Hippocampal formation (tissue), 2 donors: ENCODE measurements at places on chromosomes 1 and 21.
A peak's percentile ranks its signal among the peaks of the same experiment; 100 is the strongest.

DNA sequence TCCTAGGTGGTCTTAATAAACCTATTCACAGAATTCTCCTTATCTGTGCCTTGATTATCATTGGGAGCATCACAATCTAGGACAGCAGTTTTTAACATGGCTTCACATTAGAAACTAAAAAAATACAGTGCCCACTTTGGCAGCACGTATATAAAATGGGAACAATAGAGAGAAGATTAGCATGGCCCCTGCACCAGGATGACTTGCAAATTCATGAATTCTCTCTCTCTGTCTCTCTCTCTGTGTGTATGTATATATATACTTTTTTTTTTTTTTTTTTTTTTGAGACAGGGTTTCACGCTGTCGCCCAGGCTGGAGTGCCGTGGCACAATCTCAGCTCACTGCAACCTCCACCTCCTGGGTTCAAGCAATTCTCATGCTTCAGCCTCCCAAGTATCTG lies 6.2 kb upstream of the PPP1R8 start:
- no peak for DNase-seq

- no peak for DNase-seq
These were observed 30.8 kb upstream of the COL18A1 start for GRCh38 chr21:45373991-45374816.

DNA sequence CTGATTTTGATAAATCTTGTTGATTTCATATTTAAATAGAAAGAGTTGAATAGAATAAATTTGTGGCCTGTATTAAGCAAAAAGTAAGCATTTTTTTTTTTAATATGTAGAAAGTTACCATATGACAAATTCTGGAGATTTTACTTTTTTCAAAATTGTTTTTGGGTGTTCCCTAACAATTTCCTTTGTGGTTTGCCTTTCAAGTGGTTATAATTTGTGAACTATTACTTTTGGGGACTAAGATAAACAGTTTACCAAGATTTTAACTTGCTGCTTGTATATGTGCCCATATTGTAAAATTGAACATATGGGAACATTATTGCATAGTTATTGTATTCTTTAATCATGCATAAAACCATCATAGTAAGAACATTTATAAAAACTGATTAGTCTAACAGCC lies 34.6 kb downstream of the SLC30A7 start:
- DNase-seq, result no peak

DNA sequence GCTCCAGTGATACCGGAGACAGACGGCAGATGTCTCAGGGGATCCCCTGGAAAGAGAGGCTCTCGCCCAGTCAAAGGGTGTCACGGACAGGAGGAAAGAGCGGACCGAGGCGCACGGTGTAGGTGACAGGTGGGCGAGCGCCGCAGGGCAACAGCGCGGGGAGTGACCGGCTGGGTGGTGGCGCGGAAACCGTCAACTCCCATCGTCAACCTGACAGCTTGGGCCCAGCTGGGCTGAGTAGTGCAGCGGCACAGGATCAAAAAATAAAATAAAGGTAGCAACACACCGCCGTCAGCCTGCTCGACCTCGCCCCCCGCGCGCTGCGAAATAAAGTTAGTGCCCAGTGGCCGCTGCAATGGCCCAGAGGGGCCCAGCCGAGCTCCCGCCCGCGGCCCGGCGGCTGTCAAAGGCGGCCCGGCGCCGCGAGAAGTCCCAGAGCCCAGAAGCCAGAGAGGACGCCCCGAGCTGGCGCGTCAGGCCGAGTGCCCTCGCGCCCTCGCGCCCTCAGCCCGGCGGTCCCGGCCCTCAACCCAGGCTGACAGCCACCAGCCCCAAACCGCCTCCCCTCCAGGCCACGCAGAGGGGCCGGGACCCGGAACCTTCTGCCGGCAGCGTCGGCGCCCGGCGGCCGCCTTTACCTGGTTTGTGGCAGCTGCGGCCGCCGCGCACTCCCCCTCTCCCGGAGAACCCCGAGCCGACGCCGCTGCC lies at the start of gene LYST:
Gene LYST, minus strand, starts transcription at position 702 of the 708 bp plus-strand sequence. CDS start 36,489 bp downstream, outside the sequence.
- peak; percentile 34 for DNase-seq

DNA sequence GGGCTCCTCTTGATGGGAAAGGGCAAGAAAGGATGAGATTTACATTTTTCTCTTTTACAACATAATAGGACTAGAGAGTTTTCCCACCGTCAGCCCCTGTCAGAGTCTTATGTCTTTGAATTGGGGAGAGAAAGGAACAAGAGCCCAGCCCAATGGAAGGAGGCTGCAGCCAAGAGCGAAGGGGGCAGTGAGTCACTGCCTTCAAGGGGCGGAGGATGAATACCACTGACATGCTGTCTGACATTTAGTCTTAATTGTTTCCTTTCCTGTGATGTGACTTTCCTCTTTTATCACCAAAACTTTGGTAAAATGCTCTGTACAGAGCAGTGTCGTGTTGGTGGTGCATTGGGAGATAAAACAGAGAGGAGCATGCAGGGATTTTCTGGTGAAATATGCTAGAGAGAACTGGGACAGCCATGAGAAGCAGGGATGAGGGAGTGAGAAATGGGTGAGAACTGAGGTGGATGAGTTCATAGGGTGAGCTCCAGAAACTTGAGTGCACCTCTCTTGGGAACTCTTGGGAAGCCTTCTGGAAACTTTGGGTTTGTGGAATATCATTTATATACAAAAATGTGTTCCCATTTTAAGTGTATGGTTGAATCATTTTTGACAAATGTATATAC lies 179.9 kb upstream of the FGGY start:
- DNase-seq, result no peak

DNA sequence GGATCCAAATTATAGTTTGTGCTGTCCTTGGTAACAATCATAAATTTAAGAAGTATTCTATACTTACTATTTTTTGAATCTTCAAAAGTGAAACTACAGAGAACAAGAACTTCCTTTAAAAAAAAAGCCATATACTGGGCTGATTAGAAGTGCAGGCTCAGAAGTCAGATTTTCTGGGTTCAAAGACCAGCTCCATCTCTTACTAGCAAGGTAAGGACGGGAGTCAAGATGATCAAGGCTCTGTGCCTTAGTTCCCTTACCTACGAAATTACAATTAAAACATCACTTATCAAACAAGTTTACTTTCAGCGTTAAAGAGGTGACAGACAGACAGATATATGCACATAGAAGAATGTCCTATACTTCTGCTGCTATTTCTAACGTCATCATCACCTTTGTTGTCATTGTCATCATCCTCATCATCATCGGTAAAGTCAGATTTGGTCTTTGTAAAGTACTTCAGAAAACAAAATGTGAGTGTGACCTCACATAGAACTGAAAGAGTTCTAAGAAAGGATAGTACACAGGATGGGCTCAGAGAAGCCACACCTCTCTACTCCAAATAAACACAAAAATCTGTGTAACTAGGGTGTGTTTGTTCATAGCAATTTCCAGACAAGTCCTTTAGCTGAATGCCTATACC lies 178.7 kb downstream of the VAV3 start:
- DNase-seq, result no peak

- no peak for DNase-seq
These were observed 94.4 kb downstream of the SLC45A1 start for GRCh38 chr1:8412183-8412831.

- no peak for DNase-seq
These were observed 18.8 kb downstream of the SLX9 start for GRCh38 chr21:44958471-44959191.

GRCh38 chr1:44559330-44559729 lies 115.0 kb downstream of the TMEM53 start:
- DNase-seq, result no peak

GRCh38 chr1:93525431-93525830 lies 77.5 kb downstream of the FNBP1L start:
- DNase-seq, result no peak

DNA sequence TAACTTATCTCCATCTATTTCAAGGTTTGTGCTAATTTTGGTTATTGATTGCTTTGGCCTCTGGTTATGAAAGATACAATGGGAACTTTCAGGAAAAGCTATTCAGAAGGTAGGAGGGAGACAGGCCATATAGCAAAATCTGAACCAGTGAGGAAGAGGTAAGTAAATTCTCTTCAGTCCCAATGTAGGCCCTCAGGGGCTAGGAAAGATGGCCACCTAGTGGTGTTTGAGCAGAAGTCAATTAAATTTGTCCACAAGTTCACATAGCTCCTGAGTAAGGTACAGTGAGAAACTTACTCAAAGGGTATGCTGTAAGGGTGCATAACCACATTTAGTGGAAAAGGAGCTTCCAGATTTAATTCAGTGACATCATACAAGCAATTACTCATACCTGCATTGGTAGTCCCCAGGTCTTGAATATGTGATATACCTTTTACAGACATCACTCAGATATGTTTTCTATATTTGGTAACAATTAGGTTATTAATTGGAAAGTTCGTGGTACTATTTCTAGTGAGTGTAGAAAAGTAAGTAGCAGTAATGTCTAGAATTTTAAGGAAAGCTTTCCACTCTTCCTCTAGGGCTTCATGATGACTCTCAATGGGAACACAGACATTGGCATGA lies 21.4 kb upstream of the FMO1 start:
- DNase-seq, result peak; percentile 21

DNA sequence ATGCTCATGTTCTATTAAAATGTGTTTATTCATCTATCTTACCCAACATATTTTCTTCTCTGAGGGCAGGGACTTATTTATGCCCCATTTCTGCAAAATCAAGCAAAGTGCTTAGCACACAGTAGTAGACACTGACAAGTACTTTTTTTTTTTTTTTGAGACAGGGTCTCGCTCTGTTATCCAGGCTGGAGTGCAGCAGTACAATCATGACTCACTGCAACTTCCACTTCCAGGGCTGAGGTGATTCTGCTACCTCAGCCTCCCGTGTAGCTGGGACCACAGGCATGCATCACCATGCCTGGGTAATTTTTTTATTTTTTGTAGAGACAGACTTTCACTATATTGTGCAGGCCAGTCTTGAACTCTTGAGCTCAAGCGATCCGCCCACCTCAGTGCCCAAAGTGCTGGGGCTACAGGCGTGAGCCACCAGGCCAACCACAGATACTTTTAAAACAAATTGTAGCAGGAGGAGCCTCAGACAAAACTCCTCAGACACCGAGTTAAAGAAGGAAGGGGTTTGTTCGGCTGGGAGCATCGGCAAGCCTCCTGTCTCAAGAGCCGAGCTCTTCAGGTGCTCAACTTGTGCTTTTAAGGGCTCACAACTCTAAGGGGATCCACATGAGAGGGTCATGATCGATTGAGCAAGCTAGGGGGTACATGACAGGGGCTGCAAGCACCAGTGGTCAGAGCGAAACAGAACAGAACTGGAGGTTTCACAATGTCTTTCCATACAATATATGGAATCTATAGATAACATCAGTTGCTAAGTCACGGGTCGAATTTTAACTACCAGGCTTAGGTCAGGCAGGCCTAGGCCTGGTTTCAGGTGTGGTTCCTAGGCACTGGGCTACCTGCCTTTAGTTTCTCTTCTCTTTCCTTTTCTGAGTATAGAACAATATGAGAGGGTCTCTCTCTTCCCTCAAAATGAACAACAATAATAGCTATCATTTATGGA lies 5.7 kb upstream of the TMEM167B start:
- DNase-seq, result no peak

GRCh38 chr1:175863299-175864050 lies 120.1 kb upstream of the TNR start:
- peak; percentile 32 for DNase-seq

DNA sequence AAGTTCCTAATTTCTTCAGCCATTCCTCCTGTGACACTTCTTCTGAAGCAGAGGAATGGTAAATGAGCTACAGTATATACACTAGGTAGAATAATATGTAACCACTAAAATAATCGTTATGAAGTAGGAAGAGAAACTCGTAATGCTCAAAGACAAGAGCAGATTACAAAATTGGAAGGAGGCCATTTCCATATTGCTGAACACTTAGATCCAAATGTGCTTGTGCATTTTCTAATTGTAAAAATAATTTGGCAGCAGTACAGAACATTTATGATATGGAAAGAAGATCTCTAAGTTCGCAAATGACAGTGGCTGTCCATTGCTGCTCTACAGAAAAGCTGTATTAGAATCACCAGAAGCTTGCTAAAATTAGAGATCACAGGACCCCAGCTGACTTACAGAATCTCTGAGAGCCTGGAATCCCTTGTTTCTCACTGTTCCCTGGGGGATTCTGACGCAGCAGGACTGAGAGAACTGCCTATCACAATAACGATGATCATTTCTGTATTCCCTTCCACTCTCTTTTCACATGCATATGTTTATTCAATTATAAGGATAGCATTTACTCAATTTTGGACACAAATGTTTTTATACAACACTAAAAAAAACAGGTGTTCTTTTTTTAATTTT lies 242.1 kb downstream of the OMA1 start:
- no peak for DNase-seq

DNA sequence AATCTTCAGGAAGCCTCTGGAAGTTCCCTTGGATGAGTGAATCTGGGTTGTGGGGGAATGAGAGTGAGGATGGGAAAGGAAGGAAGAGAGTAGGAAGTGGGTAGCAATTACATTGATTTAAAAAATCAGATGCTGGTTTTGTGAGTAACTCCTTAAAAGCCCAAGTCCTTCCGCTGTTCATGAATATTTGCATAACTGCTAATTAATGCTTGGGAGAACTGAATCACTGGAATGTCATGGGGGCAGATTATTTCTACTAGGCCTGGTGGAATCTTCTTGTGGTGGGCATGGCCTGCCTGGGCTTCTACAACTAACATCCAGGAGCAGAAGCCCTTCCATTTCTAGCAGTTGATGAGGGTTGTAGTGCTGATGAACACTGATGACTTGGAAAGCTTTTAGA lies 52.7 kb downstream of the FASLG start:
- no peak for DNase-seq

GRCh38 chr1:89672489-89673183 lies 39.7 kb downstream of the LRRC8C start:
- DNase-seq, result no peak
